ENCODE measurements at places on chromosomes 5 and 9. TPM values are rescaled to one million over a fixed set of nuclear protein-coding genes. Genes with fewer than 3 reads are reported as not detected.
A peak's percentile ranks its signal among the peaks of the same experiment; 100 is the strongest.

GEMIN5 gene
- 15.2 TPM for total RNA-seq

DNA sequence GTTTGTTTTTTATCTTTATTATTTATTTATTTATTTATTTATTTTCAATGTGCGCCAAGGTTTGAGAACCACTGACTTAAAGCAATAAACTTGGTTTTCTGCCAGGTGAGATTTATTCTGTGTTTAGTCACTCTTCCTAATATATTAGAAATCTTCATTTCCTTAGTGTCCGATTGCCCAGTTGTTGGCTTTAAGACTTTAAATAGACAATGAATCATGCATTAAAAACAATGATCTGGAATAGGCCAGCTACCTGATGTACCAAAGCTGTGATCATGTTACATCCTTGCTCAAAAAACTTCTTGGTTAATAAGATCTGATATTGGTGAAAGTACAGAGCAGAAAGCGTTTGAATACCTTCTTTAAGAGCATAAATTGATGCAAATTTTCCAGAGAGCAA is 52.1 kb upstream of the ERBIN start:
- H3K36me3 ChIP-seq: no peaks in the 10 kb centered on the region
- H3K4me1 ChIP-seq: no peaks in the 10 kb centered on the region
- H3K27ac ChIP-seq: no peak overlapping the region
- H3K4me3 ChIP-seq: no peak overlapping the region
- no peaks in the 10 kb centered on the region for H3K27me3 ChIP-seq

NEURL1B gene
- 53.2 TPM for total RNA-seq

ARL15 gene
- 16.6 TPM for total RNA-seq

- no peak overlapping the region for H3K4me3 ChIP-seq
- peaks cover 22% of the 10 kb centered on the region for H3K4me1 ChIP-seq
- H3K36me3 ChIP-seq: no peaks in the 10 kb centered on the region
- no peak overlapping the region for H3K27ac ChIP-seq
- no peaks in the 10 kb centered on the region for H3K27me3 ChIP-seq
- no peak for DNase-seq
These were observed 236.8 kb downstream of the SLIT3 start for GRCh38 chr5:169064093-169064492.

FOXE1 gene
- total RNA-seq: not detected

- DNase-seq: no peak
- no peak overlapping the region for H3K27ac ChIP-seq
- H3K27me3 ChIP-seq: no peaks in the 10 kb centered on the region
- H3K4me3 ChIP-seq: no peak overlapping the region
These were observed 64.4 kb downstream of the FAM114A2 start for GRCh38 chr5:153974131-153974812.

SHISAL2B gene
- total RNA-seq: not detected

TMEM174 gene
- total RNA-seq: not detected

DNA sequence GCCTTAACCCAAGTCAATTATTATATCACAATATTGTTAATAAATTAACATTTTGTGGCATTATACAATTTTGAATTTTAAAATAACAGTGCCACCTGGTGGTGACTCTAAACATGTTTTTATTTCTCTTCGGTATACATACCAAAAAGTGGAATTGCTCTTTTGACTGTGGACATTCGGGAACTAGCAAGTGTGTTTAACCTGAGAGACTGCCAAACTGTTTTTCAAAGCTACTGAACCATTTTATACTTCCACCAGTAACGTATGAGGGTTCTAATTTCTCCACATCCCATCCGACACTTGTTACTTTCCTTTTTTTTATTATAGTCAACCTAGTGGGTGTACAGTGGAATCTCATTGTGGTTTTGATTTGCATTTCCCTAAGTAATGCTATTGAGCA is 18.3 kb upstream of the HSDL2 start:
- H3K36me3 ChIP-seq: no peaks in the 10 kb centered on the region
- H3K27ac ChIP-seq: no peak overlapping the region
- H3K4me3 ChIP-seq: no peak overlapping the region
- DNase-seq: no peak
- H3K27me3 ChIP-seq: no peaks in the 10 kb centered on the region

DNA sequence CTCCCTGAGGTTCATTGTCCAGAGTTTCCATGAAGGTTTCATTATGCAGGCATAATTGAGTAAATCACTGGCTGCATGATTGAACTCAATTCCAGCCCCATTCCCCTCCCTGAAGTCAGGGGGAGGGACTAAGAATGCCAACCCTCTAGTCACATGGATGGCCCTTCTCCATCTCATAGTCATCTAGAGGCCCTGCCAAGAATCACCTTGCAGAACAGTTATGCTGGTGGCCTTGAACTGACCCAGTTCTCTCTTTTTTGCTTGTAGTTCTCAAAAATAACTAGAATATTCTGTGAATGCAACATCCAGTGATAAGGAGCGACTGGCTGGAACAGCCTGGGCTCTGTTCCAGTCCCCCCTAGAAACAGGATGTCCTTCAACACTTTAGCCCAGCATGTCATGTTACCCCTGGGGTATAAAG is 31.7 kb downstream of the SLC35A4 start:
- no peak overlapping the region for H3K27ac ChIP-seq
- H3K4me1 ChIP-seq: no peaks in the 10 kb centered on the region
- no peak for DNase-seq
- H3K36me3 ChIP-seq: no peaks in the 10 kb centered on the region
- no peaks in the 10 kb centered on the region for H3K27me3 ChIP-seq

FBP1 gene
- total RNA-seq: 8.2 TPM

- no peak overlapping the region for H3K27ac ChIP-seq
- H3K27me3 ChIP-seq: no peaks in the 10 kb centered on the region
These were observed 40.5 kb upstream of the LRRC14B start for GRCh38 chr5:150746-151145.

DNA sequence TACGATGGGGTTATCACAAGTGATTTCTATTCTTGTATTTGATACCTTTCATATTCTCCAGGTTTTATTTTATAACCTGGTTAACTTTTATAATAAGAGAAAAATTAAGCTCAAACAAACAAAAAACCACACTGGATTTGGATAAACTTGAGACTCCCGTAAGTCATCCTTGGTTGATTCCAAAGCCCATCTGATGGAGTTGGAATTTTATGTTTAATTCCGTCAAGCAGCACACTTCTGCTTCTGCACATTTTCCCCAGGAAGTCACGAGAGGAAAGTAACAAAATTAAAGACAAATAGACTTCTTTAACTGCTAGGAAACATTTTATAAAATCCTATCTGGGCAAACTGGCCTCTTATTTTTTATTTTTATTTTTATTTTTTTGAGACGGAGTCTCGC is 207.9 kb downstream of the NXNL2 start:
- peaks cover 57% of the 10 kb centered on the region for H3K4me1 ChIP-seq
- H3K27ac ChIP-seq: no peak overlapping the region
- no peak overlapping the region for H3K4me3 ChIP-seq
- H3K27me3 ChIP-seq: no peaks in the 10 kb centered on the region
- DNase-seq: no peak
- no peaks in the 10 kb centered on the region for H3K36me3 ChIP-seq

AQP3 gene
- total RNA-seq: 3.0 TPM

FST gene
- 3.5 TPM for total RNA-seq

- no peak overlapping the region for H3K4me3 ChIP-seq
- no peak for DNase-seq
- H3K4me1 ChIP-seq: no peaks in the 10 kb centered on the region
These were observed 42.6 kb downstream of the HMGCS1 start for GRCh38 chr5:43270645-43271044.

ISL1 gene
- total RNA-seq: 1.1 TPM

- no peak overlapping the region for H3K27ac ChIP-seq
- H3K36me3 ChIP-seq: no peaks in the 10 kb centered on the region
- H3K4me3 ChIP-seq: no peak overlapping the region
- DNase-seq: no peak
- H3K4me1 ChIP-seq: no peaks in the 10 kb centered on the region
- H3K27me3 ChIP-seq: no peaks in the 10 kb centered on the region
These were observed 411.1 kb upstream of the NUDT12 start for GRCh38 chr5:103973669-103974068.

DNA sequence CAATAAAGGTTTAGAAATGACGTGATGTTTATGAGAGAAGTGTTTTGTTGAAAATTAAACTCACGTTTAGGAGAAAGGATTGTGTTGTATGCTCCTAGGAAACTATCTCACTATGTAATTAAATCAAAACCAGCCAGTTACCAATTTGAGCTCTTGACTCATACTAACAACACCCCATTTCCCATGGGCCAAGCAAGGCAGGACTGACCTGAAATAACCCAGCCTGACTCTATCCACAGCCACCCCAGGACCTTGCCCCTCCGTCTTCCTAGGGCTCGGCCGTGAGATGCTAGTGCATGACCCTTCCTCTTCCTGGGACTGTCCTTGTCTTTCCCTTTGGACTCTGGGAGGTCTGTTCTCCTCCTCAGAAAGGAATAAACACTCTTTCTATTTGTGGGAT is 16.4 kb downstream of the TLR4 start:
- H3K4me3 ChIP-seq: no peak overlapping the region
- peak; percentile 63 for DNase-seq
- peaks cover 11% of the 10 kb centered on the region for H3K4me1 ChIP-seq
- peak overlapping the region; percentile 44 for H3K27ac ChIP-seq
- no peaks in the 10 kb centered on the region for H3K36me3 ChIP-seq

SHOC1 gene
- total RNA-seq: not detected

DNA sequence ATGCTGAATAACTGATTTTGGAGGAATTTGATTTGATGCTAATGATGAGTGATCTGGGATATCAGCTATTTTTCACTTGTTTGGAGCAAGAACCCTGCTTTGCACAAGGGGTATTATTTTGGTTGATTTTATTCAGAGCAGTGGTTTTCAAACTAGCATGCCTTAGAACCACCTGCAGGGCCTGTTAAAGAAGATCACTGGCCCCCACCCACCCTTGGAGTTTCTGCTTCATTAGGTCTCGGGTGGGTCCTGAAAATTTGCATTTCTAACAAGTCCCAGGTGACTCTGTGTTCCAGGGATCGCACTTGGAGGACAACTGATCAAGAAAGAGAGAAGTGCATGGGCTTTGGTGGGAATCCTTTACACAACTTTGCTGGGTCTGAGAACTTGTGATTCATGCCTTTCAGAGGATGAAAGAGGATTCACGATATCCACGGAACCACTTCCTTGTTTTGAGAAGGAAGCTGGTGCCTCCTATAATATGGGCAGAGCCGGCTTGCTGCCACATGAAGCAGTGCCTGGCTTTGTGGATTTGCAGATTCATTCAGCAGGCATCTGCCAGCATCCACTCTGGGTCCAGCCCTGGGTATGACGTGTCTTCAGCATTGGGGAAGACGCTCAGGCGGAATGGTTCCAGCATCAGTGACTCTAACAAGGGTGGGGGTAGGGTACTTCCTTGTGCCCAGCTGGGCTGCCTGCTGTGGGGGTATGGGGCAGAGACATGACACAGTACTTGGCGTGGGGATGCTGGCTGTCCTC is 106.6 kb upstream of the PITX1 start:
- H3K4me3 ChIP-seq: no peak overlapping the region
- no peaks in the 10 kb centered on the region for H3K27me3 ChIP-seq
- DNase-seq: peak; percentile 74
- H3K36me3 ChIP-seq: no peaks in the 10 kb centered on the region
- H3K27ac ChIP-seq: no peak overlapping the region
- peaks cover 43% of the 10 kb centered on the region for H3K4me1 ChIP-seq

TPPP gene
- total RNA-seq: 15.5 TPM

- no peak overlapping the region for H3K27ac ChIP-seq
- H3K36me3 ChIP-seq: no peaks in the 10 kb centered on the region
- no peak overlapping the region for H3K4me3 ChIP-seq
- H3K4me1 ChIP-seq: no peaks in the 10 kb centered on the region
These were observed 1472.5 kb upstream of the CDH6 start for GRCh38 chr5:29720954-29721353.

- no peaks in the 10 kb centered on the region for H3K27me3 ChIP-seq
- H3K4me1 ChIP-seq: peaks cover 64% of the 10 kb centered on the region
- peak overlapping the region; percentile 95 for H3K27ac ChIP-seq
- no peak overlapping the region for H3K4me3 ChIP-seq
- no peak for DNase-seq
These were observed 13.8 kb upstream of the ANGPTL2 start for GRCh38 chr9:127136081-127136879.

- no peak overlapping the region for H3K27ac ChIP-seq
- H3K27me3 ChIP-seq: no peaks in the 10 kb centered on the region
- peaks cover 4% of the 10 kb centered on the region for H3K36me3 ChIP-seq
- DNase-seq: no peak
These were observed 71.5 kb downstream of the FCHO2 start for GRCh38 chr5:73027361-73027760.

DNA sequence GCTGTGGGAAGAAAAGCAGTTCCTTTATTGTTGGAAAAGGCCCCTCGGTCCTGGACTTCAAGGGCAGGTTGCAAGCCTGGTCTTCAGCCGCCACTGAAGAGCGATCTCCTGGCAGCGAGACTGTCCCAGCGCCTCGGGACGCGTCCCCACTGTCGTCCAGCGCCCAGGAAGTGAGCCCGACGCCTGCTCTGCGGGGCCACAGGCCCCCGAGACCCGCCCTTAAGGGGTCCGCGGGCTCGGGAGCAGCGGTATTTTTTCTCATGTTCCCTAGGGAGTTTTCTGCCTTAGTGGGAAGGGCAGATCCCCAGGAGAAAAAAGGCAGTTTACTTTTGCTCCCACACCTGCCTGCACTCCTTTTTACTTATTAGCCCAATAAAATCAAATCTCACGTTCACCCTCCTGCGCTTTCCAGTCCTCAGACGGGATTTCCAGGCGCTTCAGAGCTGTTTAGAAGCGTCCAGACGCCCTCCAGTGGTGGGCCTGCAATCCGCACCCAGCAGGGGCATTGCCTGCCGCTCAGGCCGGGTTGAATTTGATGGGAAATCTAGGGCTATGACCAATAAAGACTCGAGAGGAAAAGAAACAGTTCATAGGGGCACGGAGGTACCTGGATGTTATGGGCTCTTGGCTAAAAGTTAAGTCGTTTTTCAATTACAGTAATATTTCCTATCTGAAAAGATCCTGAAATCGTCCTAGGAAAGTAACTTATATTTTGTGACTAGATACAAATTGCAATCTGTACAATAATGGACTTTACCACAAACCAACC is 2.8 kb upstream of the EFNA5 start:
- H3K4me1 ChIP-seq: peaks cover 23% of the 10 kb centered on the region
- peak overlapping the region; percentile 68 for H3K4me3 ChIP-seq
- H3K27me3 ChIP-seq: no peaks in the 10 kb centered on the region
- H3K36me3 ChIP-seq: no peaks in the 10 kb centered on the region
